Upper lobe of right lung (tissue), 1 donor: ENCODE measurements at places on chromosomes 11 and 22. TPM values are rescaled to one million over a fixed set of nuclear protein-coding genes. Genes with fewer than 3 reads are reported as not detected.

The GRAMD1B gene
- 4.8 TPM for total RNA-seq

The MAP4K2 gene
- 28.9 TPM for total RNA-seq

The PELI3 gene
- 15.5 TPM for total RNA-seq

DNA sequence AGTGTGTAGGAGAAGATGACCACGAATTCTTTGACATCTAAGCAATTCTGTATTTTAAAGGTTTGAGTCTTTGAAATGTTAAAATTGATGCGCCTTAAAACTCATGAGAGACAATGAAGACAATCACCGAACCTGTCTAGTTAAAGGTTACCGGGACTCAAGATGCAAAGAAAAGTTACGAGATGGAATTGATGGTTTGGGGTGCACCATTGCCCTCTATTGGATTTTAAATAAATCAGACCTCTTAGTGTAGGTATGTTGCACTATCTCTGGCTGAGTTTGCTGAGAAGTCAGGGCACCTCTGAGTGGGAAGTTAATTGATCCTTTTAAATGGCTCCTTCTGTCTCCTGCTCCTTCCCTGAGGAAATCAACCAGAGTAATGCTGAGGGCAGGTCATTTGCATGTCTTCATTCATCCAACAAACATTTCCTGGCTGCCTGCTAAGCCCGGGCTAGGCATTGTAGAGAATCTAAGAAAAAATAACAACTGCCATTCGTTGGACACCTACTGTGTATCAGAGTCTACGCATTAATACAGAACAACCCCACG, 19.4 kb upstream of the TMA7B start:
- H3K4me3 ChIP-seq, result no peak overlapping the region
- no peak for DNase-seq
- peaks cover 38% of the 10 kb centered on the region for H3K27me3 ChIP-seq
- no peaks in the 10 kb centered on the region for H3K36me3 ChIP-seq

GRCh38 chr22:48369789-48370507, 1457.7 kb downstream of the BRD1 start:
- H3K27me3 ChIP-seq, result no peaks in the 10 kb centered on the region
- H3K4me3 ChIP-seq, result no peak overlapping the region
- H3K27ac ChIP-seq, result no peak overlapping the region
- no peaks in the 10 kb centered on the region for H3K4me1 ChIP-seq

DNA sequence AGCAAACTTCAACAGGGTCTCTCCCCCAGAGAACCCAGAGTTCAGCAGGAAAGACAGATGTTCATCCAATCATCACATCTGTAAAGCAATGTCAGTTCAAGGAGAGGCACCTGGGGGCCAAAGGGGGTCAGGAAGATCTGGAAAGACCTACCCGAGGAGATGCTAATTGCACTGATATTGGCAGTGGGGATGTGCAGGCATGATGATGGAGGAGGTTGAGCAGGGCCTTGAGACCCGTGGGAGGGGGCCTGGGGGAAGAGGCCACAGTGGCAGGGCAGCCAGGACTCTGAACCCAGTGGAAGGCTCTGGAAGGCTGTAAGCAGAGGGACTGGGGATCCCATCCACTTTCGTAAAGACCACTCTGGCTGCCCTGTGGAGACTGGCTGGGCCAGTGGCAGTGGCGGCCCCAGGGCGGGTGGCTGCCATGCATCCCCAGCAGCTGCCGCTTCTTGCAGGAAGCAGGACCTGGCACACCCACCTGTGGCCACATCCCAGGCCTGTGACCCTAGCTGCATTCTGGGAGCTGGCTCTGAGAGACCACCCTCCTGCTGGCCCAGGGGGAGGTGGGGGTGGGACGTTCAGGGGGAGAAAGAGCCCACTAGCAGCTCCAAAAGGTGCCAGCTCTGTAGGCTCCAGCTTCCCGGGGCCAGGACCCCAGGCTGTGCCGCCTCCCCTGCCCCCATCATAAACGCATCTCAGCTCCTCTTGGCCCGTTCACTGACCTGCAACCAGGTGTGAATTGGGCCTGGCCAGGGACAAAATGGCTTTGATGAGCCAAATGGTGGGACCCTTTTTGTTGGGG, 59.9 kb upstream of the FGF3 start:
- H3K36me3 ChIP-seq, result no peaks in the 10 kb centered on the region
- DNase-seq, result peak; percentile 53
- no peak overlapping the region for H3K4me3 ChIP-seq
- no peaks in the 10 kb centered on the region for H3K27me3 ChIP-seq

DNA sequence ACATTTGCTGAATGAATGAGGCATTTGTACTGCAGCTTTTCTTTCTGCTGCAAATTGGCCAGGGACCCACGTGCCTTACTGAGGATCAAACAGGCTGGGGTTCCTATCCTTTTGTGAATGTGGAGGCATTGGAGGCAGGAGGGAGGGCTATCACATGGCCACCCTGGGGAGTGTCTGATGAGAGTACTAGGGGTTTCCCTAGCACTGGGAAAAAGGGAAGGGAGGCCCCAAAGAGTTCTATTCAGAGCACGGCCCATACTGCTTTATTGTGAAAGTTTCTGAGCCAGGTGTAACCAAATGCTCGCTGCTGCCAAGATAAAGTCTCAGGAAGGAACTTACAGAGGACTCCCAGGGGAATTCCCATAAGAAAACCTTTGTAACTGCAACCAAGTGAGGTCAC, 78.4 kb upstream of the ANO1 start:
- H3K4me3 ChIP-seq, result no peak overlapping the region
- no peak overlapping the region for H3K27ac ChIP-seq
- H3K4me1 ChIP-seq, result no peaks in the 10 kb centered on the region
- DNase-seq, result no peak
- no peaks in the 10 kb centered on the region for H3K36me3 ChIP-seq
